Activated CD4-positive, alpha-beta T cell treated with anti-CD3 and anti-CD28 coated beads, Interleukin-2, amount 10 ng/mL, durations not matched to agents 7 days and 5 days (primary cell): ENCODE measurements at places on chromosomes 1 and 21.

DNA sequence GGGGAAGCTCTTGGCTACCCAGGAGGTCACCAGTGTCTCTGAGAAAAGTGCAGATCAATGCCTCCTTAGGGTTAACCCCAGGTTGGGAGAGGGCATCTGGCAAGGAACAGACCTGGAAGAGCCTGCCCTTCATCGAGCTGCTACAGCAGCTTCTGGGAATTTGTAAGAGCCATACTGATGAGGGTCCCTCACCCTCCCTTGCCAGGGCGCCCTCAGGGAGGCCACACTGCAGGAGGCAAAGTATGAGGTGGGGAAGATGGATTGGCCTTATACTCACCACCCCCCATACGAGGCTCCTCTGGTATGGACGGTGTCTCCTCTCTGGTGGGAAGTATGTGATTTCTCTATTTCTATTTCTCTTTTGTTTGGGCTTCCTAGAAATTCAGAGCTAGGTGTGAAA lies 13.2 kb downstream of the IGSF3 start:
- no peak for DNase-seq

GRCh38 chr1:223249854-223250631 lies 107.0 kb upstream of the TLR5 start:
- DNase-seq, result no peak

- DNase-seq, result no peak
These were observed 699 bp upstream of the RGS2 start for GRCh38 chr1:192808163-192808517.

DNA sequence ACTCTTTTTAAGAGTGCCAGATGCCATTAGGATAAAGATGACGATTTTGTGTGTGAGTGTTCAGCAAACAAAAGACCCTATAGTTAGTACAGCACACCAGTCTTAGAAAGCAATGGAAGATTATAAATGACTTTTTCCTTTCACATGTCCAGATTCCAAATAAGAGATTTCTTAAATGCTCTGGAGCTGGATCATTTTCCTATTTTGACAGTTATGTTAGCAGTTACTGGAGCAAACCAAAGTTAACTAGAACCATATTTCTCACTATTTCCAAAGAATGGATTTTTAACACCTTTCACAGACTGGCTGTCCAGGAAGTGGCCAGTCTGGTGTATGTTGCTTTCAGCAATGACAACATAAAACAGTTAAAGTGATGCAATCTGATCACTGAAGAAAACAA lies 905.8 kb upstream of the ADGRL2 start:
- DNase-seq, result no peak

DNA sequence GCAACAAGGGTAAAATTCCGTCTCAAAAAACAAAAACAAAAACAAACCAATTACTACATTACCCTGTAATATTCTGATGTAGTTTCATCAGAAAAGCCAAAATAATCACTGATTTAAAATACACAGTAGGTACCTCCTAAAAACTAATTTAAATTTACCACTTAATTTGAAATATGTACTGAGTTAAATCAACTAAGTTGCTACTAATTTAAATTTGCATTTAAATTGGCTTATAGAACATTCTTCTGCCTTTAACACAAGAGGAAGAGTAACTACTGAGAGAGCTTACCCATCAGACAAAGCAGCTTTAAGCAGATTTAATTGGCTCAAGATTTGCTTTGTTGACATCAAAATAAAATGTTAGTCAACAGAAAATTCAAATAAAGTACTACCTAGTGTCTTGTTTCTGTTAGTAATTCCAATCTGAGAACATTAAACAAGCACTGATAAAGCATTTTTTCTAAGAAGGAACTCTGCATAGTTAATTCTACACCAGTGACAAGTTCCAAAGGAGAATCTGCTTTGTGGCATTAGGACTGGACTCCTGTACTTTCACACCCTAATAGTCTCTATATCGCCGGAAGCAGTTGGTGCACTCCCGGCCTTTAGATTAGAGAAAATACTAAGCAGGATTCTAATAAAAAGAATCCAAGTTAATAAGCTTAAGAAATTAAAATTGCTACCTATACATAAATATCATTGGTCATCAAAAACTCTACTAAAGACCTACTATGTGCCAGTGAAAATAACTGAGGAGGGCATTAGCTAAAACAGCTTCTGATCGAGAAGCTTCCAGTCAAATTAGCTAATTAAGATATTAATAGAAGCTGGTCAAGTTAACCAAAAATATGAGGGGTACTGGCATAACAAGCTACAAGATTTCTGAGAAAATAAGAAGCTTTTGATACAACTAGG lies 8.4 kb downstream of the LUZP1 start:
- DNase-seq, result no peak

GRCh38 chr1:91700332-91700731 lies 185.6 kb downstream of the TGFBR3 start:
- no peak for DNase-seq

DNA sequence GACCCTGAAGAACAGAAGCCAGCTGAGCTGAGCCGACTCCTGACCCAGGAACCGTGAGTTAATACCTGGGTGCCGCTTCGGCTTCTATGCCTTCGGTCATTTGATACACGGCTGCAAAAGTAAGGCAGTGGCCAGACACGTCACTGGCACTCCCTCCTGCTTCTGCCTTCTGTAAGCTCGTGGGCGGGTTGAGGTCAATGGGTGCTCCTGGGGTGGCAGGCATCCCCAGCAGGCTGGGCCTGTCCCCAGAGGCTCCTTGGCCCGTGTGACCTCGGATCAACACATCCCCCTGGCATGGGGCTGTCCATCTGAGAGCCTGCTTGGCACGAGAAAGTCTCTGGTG lies 35.7 kb upstream of the COL6A1 start:
- DNase-seq, result no peak

DNA sequence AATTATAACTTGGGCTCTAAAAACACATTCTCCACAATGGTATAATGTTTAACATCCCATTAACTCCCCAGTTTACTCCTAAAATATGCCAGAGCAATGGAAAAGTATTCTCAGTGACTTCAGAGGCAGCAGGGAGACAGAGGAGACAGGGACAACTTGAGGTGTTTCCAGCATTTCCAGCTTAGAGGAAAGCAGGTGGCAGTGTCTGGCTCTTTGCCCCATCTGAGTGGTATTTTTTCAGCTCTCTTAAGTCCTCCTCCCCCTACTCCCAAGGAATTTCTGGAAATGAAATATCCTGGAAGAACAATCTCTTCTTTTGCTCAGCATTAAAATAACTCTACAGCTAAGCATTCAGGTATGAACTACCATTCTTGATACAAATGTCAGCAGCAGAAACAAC lies 10.8 kb upstream of the ERMAP start:
- no peak for DNase-seq

GRCh38 chr1:170660281-170660713 lies 3.6 kb upstream of the PRRX1 start:
- DNase-seq, result no peak

DNA sequence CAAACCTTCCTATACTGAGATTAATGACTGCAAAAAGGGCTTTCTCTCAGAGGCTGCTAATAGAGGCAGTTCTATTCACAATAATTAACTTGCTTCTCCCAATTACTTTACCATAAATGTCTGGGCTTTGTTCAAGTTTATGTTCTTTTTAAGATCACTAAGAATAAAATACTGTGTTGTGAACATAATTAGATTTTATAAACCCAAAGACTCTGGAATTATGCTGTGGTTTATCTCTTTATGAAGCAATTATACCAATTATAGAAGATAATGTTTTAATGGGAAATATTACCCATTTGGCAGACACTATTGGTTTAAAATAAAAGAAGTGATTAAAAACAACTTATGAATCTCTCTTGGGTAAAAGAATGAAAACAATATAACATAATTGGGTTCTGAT lies 43.5 kb upstream of the IL12RB2 start:
- DNase-seq, result no peak

- no peak for DNase-seq
These were observed 91.5 kb downstream of the XCL2 start for GRCh38 chr1:168452329-168452728.
